ENCODE measurements at places on chromosomes 6 and 20.

DNA sequence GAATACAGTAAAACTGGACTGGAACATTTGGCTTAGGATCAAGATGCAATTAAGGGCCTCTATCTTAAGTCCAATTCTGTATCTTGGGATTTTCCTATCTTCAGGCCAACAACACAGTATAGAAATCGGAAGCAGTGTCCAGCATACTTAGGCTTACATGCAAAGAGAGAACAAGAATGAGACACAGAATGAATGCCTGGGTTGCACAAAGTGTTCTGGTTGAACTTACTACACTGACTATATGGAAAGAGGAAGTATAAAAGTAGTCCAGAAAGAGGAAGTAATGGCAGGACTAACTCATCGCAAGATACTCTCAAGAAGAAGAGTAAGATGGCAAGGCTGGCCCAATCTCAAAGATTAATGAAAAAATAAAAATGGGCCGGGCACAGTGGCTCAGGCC lies 87.6 kb downstream of the BTBD9 start:
- no peak for DNase-seq

GRCh38 chr6:159727717-159728445 lies 575 bp downstream of the WTAP start:
- no peak for DNase-seq

GRCh38 chr6:27608916-27609883 lies 136.3 kb upstream of the ZNF184 start:
- DNase-seq, result no peak

DNA sequence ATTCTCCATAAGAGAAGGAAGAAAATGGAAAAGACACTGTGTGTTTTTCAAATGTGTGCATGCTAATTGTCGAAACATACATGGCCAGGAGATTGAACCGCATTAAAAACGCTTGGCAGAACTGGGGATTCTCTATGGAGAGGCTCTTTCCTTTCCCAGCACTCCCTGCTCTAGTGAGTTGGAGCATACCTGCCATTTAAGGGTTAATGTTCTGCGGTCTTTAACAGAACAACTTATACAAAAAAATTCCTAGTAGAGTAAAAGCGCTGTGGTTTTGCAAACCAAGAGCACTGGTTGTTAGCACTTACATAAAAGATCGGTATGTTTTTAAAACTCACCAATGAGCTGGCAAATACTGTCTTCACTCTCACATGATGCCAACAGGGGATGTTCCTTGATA lies 1.5 kb downstream of the TAGAP start:
- no peak for DNase-seq

DNA sequence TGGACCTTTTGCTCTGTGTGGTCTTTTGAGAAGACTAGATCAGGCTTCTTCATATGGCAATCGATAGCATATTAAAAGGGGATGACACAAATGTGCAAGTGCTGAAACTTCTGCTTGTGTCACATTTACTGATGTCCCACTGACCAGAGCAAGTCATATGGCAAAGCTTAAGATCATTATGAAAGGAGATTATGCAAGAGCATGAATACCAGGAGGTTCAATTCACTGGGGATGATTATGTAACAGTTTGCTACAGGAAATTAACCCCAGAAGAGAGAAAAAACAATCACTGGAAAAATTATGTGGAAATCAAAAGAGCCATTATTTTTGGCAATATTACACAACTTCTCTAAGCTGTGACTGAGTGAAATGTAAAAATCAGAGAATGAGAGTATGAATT lies 13.7 kb upstream of the PRDM13 start:
- no peak for DNase-seq

DNA sequence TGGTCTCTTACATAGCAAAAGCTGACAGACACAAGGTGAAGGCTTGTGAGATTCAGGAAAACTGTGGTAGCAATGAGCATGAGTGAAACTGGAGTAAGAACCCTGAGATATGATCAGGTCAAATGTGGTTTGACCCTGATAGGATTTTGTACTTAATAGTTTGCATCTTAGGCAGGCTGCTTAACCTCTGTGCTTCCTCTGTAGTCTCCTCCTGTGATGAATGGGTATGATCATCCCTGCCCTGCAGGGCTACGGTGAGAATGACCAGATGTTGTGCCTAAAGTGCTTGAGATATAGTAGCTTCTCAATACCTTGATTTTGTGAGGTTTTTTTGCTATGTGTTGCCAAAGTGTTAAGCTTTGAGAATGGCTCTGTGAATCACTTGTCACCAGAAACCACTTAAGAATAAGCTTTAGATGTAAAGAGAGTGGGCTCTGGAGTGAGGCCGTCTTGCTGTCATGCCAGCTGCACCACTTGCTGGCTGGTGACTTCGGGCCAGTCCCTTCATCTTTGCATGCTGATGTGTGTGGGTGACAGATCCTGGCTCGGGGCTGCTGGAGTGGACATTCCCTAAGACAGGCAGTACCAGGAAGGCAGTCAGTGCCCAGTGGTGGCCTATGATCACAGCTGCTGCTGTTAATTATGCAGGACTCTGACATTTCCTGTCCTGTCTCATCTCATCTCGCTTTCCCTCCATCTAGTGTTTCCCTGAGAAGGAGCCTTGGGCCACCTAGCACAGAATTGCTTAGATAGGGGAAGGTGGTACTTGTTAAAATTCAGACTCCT lies 254.7 kb downstream of the NFATC2 start:
- DNase-seq, result no peak

GRCh38 chr6:18415671-18416340 lies 28.7 kb downstream of the RNF144B start:
- DNase-seq, result no peak

DNA sequence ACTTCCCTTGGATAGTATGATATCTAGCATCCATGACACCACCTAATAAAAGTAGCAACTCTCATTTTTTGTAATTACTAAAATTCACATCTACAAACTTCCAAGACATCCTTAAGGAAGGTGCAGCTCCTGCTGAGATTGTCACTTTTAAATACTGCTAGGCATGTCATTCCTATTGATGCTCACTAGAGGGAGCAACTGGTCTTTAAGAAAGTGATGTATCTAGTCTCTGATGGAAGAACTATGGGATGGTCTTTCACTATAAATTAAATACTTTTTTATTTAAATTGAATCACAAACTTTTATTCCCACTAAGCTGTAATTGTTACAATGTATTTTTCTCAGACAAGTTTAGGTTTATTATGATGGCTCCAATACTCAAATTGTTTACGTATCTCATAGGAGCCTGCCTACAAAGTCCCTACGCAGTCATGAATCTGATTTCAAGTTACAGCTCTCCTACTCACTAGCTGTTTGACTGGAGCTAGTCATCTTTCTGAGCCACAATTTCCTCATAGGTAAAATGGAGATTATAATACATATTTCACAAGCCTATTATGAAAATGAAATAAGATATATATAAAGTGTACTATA lies 8.1 kb upstream of the TSPYL1 start:
- DNase-seq, result peak; percentile 40

DNA sequence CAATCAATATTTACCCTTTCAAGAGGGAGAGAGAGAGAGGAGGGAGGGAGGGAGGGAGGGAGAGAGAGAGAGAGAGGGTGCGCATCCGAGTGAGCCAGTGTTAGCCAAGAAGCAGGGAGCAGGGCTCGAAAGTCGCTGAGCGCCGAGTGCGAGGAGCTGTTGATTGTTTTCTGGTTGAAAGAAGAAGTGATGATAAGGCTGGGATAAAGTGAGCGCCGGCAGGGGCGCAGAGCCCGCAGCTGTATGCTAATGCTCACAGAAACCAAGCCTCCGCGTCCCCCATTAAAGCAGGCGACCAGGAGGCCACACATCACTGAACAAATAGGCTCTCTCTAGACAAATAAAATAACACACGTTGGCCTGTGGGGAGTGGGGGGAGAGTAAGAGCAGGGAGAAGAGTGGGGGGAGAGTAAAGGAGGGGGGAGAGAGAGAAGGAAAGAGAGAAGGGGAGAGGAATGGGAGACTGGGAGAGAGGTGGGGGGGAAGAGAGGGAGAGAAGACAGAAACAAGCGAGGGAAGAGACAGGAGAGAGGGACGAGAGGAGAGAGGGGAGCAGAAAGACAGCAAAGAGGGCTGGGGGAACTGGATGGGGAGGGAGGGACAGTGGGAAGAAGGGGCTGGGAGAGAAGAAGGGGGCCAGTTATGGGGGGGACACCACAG lies 5.0 kb upstream of the INSM1 start:
- peak; percentile 90 for DNase-seq

DNA sequence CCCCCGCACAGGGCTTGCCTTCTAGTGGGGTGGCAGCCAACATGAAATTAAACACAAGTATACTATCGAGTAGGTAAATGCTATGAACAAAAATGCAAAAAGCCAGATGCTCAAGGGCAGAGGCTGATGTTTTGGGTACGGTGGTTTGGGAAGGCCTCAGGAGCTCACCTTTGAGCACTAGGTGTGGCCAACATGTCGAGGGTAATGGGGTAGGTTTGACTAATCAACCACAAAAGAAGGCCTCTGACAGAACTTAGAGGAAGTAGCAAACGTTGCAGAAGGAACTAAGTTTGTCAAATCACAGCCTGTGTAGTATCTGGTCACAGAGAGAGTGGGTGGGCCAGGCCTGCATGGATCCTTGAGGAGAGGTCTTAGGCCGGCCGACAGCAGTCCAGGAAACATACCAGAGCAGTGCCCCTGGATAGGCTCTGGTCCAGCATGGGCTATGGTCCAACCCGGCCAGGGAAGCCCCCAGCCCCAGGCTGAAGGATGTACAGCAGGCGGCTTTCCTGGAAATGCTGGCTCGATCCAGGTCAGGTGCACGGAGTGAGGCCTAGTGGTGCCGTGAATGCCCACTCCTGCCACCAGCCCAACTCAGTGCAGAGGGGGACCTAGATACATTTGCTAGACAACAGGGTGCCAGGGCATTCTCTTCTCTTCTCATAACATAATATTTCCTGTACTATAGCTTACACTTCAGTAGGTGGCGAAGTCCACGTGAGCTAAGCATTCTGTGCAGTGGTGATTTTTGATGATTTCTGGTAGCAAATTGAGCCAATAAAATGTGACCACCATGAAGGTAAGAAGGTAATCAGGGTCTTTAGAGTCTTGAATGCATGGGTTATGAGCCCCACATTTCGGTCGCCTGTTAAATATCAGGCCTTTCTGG lies 56.3 kb upstream of the CD93 start:
- DNase-seq, result no peak

DNA sequence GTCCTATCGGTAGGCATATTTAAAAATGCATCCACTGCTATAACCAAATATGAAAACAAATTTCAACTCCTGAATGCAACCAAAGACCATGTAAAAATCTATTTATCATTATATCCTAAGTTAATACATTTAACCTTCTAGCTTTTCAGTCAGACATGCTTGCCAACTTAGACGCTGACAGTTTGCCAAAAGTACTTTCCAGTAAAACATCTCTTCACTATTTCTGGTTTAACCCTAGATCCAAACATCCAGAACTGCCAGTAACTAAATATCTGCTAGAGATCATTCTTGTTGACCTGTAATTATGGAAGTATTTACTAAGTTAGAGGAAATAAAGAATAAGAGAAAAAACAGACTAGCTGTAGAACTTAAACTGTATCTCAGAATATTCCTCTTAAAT lies 210.2 kb upstream of the THEMIS start:
- no peak for DNase-seq

- no peak for DNase-seq
Observed at GRCh38 chr6:110331816-110332215, 26.3 kb downstream of the METTL24 start.

GRCh38 chr20:42721923-42722322 lies 467.8 kb downstream of the PTPRT start:
- no peak for DNase-seq

GRCh38 chr6:43181942-43182860 lies at the start of gene CUL9:
Gene CUL9 (plus strand): TSS chr6:43182196. CDS start chr6:43184311, 2,115 bp downstream.
- peak; percentile 78 for DNase-seq

- DNase-seq, result no peak
Observed at GRCh38 chr6:163813979-163814493, 399.5 kb downstream of the QKI start.

GRCh38 chr6:15102241-15102640 lies 143.6 kb upstream of the JARID2 start:
- DNase-seq, result no peak

- no peak for DNase-seq
Observed at GRCh38 chr20:6269168-6269873, 146.5 kb upstream of the FERMT1 start.

DNA sequence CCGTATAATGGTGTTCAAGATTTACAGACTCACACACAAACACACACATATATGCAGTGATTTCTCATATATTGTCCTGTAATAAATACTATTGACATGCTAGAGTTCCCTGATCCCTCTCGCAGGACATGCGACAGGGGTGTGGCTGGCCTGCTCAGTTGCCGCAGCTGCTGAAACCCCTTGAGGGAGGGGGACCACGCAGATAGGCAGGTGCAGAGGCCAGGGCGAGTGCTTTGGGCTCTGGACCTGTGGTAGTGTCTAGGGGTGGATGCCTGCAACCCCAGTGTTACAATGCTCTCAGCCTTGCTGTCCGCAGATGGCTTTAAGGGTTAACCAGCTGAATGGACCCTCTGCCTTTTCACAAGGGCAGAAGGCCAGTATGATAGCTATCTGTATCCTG lies 706.2 kb downstream of the EYS start:
- DNase-seq, result no peak

DNA sequence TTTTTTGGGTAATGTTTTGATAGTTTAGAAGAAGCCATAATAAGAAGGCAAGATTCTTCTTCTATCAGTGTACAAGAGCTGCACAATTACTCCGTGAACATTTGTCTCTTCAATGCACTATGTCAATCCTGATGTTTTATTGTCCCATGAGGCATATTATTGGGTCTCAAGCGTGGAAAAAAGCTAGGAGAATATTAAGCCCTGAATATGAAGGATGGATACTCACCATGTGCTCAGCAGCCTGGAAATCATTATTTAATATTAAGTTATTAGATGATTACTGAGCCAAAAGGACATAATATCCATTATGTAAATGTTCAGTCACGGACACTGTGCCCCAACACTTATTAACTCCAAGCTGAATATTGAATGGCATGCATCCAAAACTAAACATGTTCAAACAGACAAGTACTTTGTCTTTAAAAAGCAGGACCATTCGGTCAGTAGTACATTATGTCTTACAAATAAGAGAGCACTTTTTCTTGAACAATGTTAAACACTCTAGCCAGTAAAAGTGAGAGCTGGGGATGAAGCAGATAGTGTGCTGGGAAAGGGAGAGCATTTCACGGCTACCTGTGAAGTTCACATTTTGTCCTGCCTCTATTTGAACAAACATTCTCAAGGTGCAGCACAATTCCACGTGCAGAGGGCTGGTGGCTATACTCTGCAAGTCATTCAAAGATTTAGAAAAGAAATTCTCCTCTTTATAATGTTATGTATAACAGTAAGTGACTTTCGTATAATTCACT lies 70.6 kb upstream of the CNR1 start:
- no peak for DNase-seq

GRCh38 chr20:33372993-33373441 lies 28.3 kb downstream of the CDK5RAP1 start:
- no peak for DNase-seq

DNA sequence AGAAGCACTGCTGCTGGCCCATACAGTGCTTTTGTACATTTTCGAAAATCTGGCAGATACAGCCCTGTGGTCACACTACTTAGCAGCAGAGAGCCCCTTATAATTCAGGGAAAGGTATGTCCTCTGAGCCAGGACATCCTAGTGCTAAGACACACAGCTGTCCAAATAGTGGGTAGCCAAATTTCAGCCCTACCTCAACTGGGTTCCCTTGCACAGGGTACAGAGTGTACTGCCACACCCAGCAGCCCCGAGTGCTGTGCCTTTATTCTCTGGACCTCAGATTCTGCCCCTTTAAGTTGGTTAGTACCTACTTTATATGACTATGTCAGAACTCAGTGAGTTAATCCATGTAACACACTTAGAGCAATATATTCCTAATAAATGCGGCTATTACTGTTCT lies 47.6 kb downstream of the PRPH2 start:
- DNase-seq, result no peak
